Keratinocyte (primary cell): ENCODE measurements at places on chromosomes 7 and 10. TPM values are rescaled to one million over a fixed set of nuclear protein-coding genes. Genes with fewer than 3 reads are reported as not detected.

GRCh38 chr10:17841050-17841449 is 31.9 kb downstream of the MRC1 start:
- peaks cover 9% of the 10 kb centered on the region for H3K4me1 ChIP-seq
- no peak for DNase-seq
- H3K27me3 ChIP-seq: no peaks in the 10 kb centered on the region
- H3K36me3 ChIP-seq: no peaks in the 10 kb centered on the region
- H3K27ac ChIP-seq: no peak overlapping the region

DNA sequence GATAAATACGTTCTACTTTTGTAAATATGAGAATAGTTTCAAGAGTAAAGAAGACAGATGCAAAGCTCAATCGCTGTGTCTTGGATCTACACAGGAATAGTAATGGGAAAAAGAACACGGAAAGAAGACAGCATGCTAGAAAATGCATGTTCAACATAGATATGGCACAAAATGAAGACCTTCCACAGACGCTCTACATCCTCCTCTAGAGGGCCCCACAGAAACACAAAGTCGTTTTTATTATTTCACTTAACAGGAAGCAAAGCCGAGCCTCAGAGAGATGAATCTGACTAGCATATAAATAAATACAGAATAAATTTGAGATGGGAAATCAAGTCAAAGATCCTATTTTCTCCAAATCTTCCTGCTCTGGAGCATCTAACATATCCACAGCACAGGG is 292.6 kb downstream of the PARD3 start:
- no peaks in the 10 kb centered on the region for H3K27me3 ChIP-seq
- no peak overlapping the region for H3K4me3 ChIP-seq
- no peak for DNase-seq
- no peaks in the 10 kb centered on the region for H3K36me3 ChIP-seq
- peaks cover 55% of the 10 kb centered on the region for H3K4me1 ChIP-seq
- H3K27ac ChIP-seq: peak overlapping the region; percentile 64

- H3K27ac ChIP-seq: no peak overlapping the region
- DNase-seq: no peak
- H3K4me1 ChIP-seq: no peaks in the 10 kb centered on the region
- peaks cover 23% of the 10 kb centered on the region for H3K36me3 ChIP-seq
- no peaks in the 10 kb centered on the region for H3K27me3 ChIP-seq
- no peak overlapping the region for H3K4me3 ChIP-seq
Measured at GRCh38 chr7:5231811-5232484, 41.9 kb downstream of the WIPI2 start.

DNA sequence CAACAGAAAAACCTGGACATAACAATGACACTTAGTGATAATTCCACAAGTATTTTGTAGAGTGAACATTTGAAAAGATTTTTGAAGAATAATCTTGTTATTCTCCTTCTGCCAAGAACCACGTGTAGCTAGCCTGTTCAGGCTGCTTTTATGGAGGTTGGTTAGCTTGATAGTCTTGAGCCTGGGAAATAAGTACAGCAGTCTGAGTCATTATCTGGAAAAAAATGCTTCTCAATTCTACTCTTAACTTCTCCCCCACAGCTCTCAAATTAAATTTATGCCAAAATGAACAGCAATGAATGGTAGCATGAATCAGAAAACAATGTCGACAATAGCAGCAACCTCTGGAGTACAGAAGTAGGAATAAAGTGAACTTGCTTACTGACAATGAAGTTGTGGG is 63.2 kb downstream of the GPR37 start:
- no peaks in the 10 kb centered on the region for H3K27me3 ChIP-seq
- H3K27ac ChIP-seq: no peak overlapping the region
- no peak overlapping the region for H3K4me3 ChIP-seq

- H3K4me3 ChIP-seq: no peak overlapping the region
- DNase-seq: no peak
- no peaks in the 10 kb centered on the region for H3K27me3 ChIP-seq
- no peak overlapping the region for H3K27ac ChIP-seq
- no peaks in the 10 kb centered on the region for H3K36me3 ChIP-seq
Measured at GRCh38 chr7:155000795-155001194, 2.1 kb downstream of the PAXIP1 start.

DNA sequence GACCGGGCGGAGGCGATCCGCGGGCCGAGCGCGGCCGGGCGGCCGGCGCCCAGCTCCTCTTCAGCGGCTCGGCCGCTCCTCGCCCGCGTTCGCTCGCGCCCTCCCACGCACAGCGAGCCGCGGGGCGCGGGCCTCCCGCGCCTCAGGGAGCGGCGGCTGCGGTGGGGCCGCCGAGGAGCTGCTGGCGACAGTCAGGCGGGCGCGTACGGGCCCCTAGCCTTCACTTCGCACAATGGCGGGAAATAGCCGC is at the start of gene MCMBP:
MCMBP (minus strand) TSS at position 234 of the 250 bp plus-strand sequence. CDS start 259 bp downstream, outside the sequence.
- no peak for DNase-seq
- H3K36me3 ChIP-seq: no peaks in the 10 kb centered on the region
- peak within 1 kb of the TSS; percentile 97 for H3K4me3 ChIP-seq
- H3K4me1 ChIP-seq: peaks cover 13% of the 10 kb centered on the region
- peak within 1 kb of the TSS; percentile 70 for H3K27ac ChIP-seq

- no peak for DNase-seq
- H3K4me1 ChIP-seq: peaks cover 4% of the 10 kb centered on the region
- H3K4me3 ChIP-seq: peak overlapping the region; percentile 90
- H3K27ac ChIP-seq: peak overlapping the region; percentile 85
- H3K36me3 ChIP-seq: no peaks in the 10 kb centered on the region
Measured at GRCh38 chr7:43729924-43730248, 563 bp upstream of the COA1 start.

GRCh38 chr10:49709934-49710333 is 30.5 kb downstream of the C10orf53 start:
- H3K4me3 ChIP-seq: no peak overlapping the region
- no peaks in the 10 kb centered on the region for H3K36me3 ChIP-seq
- no peaks in the 10 kb centered on the region for H3K4me1 ChIP-seq
- no peak for DNase-seq
- no peak overlapping the region for H3K27ac ChIP-seq

DNA sequence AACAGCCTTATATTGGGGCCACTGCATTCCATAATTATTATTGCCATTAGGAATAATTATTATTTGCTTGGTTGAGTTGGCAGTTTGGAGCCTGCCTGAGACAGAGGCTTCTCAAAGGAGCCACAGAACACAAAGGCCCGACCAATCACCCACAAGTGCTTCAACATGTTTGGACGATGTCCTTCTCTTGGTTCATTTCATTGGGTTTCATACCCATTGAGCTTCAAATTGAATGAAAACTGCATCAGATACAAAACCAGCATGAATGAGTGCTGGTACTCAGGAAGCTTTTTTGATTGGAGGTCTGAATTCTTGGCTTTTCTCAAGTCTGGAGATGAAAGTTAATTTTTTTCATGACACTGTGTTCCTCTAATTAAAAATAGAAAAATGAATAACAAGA is 168.3 kb downstream of the CREB5 start:
- H3K27me3 ChIP-seq: peaks cover 6% of the 10 kb centered on the region
- no peak overlapping the region for H3K27ac ChIP-seq
- no peak overlapping the region for H3K4me3 ChIP-seq
- H3K36me3 ChIP-seq: no peaks in the 10 kb centered on the region
- no peak for DNase-seq

Gene MBLAC1
- 0.21 to 0.50 TPM (median 0.46 TPM) in 3 replicates for polyA plus RNA-seq
